CD4-positive, alpha-beta T cell treated with Interleukin-17A for 4 hours (primary cell): ENCODE measurements at places on chromosomes 12 and 14.

GRCh38 chr12:23670684-23671083 lies 278.8 kb downstream of the SOX5 start:
- no peak for DNase-seq

- no peak for DNase-seq
Measured at GRCh38 chr12:67810166-67810565, 161.6 kb downstream of the DYRK2 start.

DNA sequence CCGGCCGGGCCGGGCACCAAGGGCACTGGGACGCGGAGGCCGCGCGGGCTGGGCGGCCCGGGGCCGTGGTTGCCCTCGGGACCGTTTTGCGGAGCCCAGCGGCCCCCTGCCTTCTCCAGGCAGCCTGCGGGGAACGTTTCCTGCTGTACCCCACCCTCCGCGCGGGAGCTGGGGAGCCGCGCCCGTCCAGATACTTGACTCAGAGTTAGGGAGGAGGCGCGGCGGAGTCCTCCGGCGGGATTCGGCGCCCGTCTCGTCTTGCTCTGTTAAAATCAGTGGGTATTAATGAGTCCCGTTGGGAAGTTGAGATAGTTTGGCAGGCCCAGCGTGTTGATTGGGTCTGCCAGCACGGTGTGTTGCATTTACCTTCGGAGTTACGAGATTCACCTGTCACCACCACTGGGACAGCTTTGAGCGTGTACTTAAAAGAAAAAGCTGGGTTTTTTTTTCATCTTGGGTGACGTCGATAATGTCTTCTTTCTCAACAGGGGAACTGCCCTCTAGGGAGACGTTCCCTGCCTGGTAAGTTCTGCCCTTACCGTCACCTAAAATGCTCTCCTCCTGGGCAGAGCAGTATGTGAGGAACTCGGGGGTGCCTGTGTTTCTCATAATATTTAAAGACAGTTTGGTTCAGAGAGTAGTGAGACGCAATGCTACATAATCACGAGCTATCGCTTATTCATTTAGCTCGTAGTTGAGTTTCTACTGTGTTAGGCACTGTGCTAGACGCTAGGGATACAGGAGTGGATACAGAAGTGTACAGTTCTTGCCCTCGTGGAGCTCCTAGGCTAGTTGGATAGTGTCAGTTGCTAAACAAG lies 596 bp downstream of the DLST start:
- DNase-seq, result peak; percentile 68

- DNase-seq, result no peak
Measured at GRCh38 chr14:91470216-91470615, 39.9 kb downstream of the PPP4R3A start.

DNA sequence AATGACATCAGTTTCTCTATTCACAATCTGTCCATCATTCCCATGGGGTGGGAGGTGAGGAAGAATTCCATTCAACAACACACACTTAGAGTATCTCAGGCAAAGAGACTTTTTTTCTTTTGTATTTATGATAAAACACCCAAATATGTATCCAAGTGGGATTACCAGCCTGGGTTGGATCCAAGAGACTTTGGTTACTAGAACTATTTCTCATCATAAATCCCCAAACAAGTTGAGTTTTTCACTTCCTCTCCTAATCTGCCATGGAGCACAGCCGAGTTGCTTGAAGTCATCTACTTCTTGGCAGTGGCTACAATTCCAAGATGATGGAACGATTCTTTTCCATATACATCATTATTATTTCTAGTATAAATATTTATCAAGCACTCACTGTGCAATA lies 209.2 kb upstream of the HMGA2 start:
- DNase-seq, result no peak

DNA sequence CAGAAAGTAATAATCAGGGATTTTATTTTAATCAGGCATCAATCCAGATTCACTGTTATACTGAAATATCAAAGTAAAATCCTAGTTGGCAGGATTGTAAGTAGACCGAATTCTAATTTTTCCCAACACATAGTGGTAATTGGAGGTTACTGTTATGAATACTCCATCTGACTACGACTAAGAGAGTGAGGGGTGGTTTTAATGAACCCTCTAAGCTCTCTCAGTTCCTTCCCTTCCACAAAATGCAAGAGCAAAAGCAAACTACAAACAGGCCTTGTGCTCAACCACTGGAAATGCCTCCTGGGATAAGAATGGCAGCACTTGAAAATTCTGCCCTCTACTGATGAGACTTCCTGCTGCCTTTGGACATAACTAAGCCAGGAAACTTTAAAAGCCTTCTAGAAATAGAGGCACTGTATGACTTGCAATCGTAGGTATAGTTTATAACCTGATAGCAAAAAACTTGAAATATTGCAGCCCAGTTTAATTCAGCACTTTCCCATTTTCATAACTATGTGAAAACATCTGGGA lies 184.8 kb downstream of the SLC16A7 start:
- DNase-seq, result no peak

GRCh38 chr14:52443506-52443905 lies 108.8 kb downstream of the TXNDC16 start:
- no peak for DNase-seq

GRCh38 chr12:128771681-128772080 lies 52.1 kb downstream of the SLC15A4 start:
- DNase-seq, result no peak
